ENCODE measurements at places on chromosomes 2 and 18.

- DNase-seq, result no peak
Measured at GRCh38 chr2:205483095-205483494, 199.2 kb upstream of the NRP2 start.

GRCh38 chr2:146532509-146533147 lies 1312.2 kb upstream of the ACVR2A start:
- DNase-seq, result no peak

GRCh38 chr2:182229297-182229696 lies 197.5 kb downstream of the PDE1A start:
- DNase-seq, result no peak

GRCh38 chr2:65453916-65454315 lies 21.5 kb upstream of the SPRED2 start:
- DNase-seq, result no peak

DNA sequence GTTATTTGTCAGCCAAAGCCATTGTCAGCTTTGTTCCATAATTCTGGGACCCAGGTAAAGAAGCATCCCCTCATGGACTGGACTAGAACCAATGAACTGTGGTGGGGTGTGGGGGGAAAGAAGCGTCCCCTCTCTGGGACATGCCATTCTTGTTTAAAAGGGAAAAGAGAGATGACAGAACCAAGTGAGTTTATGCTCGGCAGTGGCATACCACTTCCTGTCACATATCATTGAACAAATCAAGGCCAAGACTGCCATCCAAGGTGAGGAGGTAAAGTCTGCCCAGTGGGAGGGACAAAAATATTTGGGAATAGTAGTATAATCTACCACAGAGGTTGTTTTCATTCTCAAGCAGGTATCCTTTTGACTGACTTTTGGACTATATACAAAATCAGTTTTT lies 4.7 kb upstream of the GLS start:
- no peak for DNase-seq

DNA sequence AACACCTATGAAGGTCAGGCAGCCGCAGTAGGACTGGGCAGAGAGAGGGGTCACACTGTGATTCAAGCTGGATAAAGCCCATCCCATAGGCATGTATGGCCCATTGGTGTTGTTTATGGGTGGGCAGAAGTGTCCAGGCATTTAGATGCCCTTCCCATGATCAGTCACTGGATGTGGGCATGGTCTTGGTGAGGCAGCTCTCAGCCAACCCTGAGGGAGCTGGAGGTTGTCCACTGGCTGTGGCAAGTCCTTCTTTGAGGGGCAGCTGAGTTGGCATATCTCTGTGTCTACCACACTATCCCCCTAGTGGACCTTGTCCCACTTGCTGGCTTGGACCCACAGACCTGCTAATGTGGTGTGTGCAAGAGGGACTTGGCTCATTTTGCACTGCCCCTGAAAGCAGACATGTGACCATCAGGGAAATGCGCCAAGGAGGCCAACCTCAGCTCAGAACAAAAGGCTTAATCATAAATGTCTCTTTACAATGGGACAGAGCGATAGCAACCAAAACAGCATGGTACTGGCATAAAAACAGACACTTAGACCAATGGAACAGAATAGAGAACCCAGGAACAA lies 82.0 kb downstream of the TMEM17 start:
- DNase-seq, result no peak

DNA sequence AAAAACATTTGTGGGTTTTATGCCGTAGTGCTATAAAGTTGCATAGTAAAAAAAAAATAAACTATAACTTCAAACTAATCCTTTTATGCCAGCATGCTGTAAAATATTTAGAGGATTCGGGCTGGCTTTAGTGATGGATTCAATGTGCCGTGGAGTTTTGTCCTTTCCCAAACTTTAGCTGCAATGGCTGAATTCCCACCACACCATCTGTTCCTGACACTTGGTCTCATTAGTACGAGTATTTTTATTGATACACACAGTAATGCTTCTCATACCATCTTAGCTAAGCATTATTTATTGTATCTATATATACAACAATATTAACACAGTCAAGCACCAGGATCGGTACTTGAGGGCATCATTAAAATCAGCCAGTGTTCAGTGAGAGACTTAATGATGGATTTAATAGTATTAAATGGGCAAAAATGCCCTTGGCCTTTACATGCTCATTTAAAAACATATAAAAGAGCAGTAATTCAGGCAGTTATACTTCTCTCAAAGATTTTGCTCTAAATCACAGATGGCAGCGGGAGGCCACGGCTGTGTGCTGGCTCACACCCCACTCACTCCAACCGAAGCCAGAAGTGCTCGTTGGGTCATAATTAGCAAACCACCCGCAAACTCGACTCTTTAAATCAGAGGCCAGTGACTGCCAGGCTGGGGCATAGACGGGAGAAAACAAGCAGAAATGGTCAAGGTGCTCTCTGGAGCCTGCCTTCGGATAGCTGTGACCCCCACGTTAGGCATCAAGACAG lies 297.0 kb upstream of the REV1 start:
- DNase-seq, result no peak

DNA sequence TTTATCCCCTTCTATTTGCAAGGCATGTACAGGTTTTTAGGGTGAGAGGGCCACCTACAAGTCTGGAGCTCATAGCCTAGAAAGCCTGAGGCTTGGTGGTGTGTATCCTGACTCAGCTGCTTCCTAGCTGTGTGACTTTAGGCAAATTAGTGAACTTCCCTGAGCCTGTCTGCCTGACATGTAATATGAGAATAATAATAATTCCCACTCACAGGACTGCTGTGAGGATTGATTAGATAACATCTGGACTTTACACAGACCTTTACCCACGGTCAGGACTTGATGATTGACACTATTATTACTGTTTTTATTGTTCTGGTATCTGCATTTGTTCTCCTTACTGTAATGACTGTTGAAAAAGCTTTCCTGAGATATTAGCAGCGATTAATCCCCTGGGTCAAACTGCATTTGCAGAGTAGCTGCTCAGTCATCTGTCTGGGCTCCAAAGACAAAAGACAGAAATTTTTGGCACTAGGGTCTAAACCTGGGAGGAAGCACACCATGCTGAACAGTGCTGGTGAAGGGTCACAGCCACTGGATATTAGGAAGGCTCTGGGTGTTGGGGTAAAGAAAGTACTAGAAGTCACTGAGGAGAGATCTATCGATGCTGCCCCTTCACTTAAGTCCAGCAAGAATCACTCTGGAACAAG lies 276.5 kb upstream of the FN1 start:
- DNase-seq, result no peak

DNA sequence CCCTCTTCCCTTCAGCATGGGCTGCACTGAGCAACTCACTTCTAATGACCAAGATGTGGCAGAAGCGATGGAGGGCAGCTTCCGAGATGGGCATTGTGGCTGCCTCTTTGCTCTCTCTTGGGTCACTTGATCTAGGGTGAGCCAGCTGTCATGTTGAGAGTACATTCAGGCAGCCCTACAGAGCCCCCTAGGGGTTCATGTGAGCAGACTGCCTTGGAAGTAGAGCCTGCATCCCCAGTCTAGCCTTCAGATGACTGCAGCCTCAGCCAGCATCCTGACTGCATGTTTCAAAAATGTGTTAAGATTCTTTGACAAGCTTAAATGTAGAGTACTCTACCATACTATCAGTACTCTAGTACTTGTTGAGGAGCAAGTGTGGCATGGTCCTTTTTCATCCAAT lies 143.9 kb downstream of the NCK2 start:
- peak; percentile 37 for DNase-seq

- no peak for DNase-seq
Measured at GRCh38 chr18:61308004-61308403, 25.2 kb upstream of the CDH20 start.

GRCh38 chr2:37378411-37378810 lies 34.0 kb downstream of the QPCT start:
- peak; percentile 84 for DNase-seq

DNA sequence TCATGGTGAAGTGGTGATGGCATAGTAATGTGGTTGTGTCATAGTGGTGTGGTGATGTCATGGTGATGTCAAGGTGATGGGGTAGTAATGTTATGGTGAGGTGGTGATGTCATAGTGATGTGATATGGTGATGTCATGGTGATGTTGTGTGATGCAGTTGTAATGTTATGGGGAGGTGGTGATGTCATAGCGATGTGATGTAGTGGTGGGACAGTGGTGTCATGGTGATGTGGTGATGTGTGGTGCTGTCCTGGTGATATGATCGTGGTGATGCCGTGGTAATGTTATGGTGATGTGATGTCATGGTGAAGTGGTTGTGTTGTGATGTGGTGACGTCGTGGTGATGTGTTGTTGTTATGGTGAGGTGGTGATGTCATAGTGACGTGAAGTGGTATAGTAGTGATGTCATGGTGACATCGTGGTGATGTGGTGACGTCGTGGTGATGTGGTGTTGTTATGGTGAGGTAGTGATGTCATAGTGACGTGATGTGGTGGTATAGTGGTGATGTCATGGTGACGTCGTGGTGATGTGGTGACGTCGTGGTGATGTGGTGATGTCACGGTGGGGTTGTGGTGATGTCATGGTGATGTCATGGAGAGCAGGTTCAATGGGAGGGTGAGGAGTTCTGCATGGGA lies 242.7 kb upstream of the MYT1L start:
- DNase-seq, result no peak

GRCh38 chr2:33273479-33273878 lies 203.0 kb upstream of the RASGRP3 start:
- DNase-seq, result no peak

DNA sequence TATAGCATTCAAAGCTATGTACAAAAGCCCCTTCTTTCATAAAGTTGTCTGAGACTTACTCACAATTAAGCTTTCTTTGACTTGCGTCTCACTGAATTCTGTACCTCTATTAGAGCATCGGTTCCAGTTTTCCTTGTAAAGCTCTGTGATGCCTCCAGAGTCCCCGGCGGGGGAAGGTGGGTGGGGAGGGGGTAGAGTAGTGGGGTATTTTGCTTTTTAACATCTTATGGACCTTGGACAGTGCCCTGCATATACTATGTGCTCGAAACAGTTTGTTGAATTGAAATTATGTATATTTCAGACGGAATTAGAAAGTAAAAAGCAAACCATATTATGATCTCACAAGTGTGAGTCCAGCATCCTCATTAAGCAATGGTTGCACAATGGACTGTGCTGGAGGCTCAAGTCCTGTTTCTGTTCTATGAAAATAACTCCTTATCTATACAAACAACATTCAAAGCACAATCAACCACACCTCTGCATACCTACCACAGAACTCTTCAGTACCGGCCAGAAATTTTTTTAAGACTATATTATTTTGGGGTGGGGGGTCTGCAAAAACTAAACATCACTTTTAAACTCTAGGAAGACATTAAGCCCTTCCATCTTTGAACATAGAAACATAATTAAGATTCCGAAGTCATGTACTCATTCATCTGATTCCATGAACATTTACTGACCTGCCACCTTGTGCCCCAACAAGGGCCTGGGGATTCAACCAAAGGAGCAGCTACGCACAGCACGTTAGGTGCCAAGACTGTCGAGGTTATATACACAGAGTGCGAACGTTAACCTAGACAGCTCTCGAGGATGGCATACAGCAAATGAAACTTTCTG lies 908 bp downstream of the STAT1 start:
- no peak for DNase-seq

DNA sequence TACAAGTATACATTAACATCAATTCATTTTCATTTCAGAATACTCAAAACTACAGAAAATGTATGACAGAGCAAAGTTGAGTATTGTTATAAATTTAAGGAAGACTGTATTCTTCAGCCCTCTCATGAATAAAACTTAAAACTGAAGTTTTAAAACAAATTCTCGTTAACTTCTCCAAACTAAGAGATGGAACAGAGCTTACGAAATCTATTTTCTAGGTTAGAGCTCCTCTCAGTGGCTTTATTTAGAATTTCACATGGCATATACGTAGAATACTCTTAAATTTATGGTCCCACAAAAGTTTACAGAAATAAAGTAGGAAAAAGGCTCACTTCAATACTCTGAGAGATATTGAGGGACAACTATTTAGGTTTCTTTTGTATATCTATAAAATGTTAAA lies 612.1 kb downstream of the KCNJ3 start:
- DNase-seq, result peak; percentile 29
